NCI-H1417 (cell line): ENCODE measurements at places on chromosomes 1 and 21.

- DNase-seq = no peak
Measured at GRCh38 chr1:204438628-204439027, 27.0 kb upstream of the PPP1R15B start.

GRCh38 chr1:233323718-233324117, 3.8 kb upstream of the MAP3K21 start:
- no peak for DNase-seq

DNA sequence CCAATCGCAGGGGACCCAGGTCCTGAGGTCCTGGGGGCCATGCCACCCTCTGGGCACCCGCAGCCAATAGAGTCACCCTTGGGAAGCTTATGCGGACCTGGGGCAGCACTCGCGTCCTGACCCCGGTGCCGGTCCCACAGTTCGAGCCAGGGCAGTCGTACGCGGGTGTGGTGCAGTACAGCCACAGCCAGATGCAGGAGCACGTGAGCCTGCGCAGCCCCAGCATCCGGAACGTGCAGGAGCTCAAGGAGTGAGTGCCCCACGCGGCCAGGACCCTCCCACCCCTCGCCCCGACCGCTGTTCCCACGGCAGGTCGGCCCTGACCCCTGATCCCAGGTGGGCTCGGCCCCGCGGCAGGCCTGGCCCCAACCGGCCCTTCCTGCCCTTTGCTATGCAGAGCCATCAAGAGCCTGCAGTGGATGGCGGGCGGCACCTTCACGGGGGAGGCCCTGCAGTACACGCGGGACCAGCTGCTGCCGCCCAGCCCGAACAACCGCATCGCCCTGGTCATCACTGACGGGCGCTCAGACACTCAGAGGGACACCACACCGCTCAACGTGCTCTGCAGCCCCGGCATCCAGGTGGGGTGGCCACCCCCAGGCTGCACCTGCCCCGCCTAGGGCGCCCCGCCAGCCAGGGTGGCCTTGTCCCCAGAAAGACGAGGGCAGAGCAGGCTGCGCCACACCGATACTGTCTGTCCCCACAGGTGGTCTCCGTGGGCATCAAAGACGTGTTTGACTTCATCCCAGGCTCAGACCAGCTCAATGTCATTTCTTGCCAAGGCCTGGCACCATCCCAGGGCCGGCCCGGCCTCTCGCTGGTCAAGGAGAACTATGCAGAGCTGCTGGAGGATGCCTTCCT, 20.5 kb downstream of the COL6A1 start:
- no peak for DNase-seq

DNA sequence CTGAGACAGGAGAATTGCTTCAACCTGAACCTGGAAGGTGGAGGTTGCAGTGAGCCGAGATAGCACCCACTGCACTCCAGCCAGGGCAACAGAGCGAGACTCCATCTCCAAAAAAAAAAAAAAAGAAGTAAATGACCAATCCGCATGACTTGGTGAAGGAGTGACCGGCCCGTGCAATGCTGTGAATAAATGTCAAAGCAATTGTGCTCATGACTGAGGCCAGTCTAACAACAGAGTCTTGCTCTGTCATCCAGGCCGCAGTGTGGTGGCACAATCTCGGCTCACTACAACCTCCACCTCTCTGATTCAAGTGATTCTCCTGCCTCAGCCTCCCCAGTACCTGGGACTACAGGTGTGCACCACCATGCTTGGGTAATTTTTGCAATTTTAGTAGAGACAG, 27.8 kb upstream of the SLC19A1 start:
- no peak for DNase-seq

GRCh38 chr1:89708751-89709375, 75.9 kb downstream of the LRRC8C start:
- no peak for DNase-seq

GRCh38 chr1:43611950-43612349, 38.0 kb upstream of the KDM4A start:
- no peak for DNase-seq

DNA sequence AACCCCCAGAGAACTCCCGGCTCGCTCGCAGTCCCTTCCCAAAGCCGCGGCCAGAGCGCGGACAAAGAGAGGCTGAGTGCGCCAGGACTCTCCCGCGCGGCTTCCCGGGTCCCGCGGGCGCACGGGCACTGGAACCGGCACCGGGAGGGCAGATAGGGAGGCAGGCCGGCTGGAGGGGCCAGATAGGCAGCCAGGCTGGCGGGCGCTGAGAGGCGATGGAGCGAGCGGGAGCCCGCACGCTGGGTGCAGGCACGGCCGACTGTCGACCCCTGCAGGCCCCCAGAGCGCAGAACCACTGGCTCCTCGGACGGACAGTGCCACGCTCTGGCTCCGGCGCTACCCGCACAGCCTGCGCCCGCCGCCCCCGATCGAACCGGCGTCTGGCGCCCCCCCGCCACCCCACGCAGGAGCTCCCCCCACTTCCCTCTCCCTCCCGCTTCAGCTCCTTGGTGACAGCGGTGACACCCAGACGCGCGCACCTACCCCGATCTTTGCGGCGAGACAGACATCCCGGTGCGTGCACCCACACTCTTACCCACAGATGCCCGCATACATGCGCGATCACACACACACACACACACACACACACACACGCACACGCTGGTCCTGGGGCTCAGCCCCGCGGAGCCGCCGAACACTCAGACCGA, 534 bp downstream of the SLC6A9 start:
- peak; percentile 66 for DNase-seq

GRCh38 chr21:21688889-21689288, 690.7 kb downstream of the NCAM2 start:
- DNase-seq = no peak

- DNase-seq = no peak
Measured at GRCh38 chr1:154768456-154769125, 101.5 kb downstream of the KCNN3 start.

DNA sequence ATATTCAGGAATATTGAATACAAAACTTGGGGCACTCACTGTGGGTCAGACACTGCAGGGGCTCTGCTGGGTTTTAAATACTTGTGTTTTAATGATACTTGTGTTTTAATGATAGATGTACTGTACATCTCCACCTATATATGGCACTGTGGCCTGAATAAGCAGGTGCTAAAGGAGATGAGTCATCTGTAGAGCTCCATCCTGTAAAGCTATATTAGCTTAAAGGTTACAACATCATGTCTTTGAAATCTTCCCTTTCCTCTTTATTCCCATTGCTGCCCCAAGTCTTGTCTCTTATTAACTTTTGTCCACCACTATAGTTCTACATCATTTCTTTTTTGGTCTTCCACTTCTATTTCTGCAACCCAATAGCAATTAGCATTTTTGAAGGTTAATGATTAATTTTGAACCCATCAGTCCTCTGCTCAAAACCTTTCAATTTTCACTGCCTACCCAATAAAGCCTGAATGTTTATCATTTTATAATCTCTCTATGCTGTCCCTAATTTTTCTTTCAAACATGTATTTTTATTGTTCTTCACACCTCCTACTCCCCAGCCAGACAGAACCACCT, 113.3 kb upstream of the PTGFR start:
- peak; percentile 5 for DNase-seq
